ENCODE measurements at places on chromosomes 2 and 18.
A peak's percentile ranks its signal among the peaks of the same experiment; 100 is the strongest.

DNA sequence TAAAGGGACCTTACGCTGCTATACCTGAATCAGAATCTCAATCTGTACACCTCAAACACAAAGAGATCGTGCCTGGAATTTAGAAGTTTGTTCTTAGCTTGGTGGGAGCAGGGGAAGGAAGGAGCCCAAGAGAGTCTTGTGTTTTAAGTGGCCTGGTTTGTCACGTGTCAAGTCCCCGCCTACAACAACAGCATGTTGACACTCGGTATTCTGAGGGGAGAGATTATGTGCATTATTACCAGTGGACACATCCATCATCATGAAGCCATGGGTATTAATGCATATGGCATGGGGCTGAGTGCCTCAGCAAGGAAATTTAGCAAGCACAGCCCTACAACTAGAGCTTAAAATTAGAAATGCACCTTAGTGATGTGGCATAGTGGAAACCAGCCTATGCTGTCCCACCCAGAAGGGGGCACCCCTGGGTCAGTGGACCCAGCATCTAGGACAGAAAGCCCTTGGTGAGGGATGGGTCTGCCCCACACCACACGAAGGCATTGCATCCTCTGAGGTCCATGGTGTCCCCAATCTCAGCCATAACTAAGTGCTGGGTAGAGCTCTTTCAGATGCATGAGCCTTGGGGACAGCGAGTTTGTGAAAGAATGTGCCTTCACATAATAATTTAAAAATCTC, 138.7 kb downstream of the MGAT5 start:
- no peak for DNase-seq
- H3K27me3 ChIP-seq, result no peaks in the 10 kb centered on the region
- H3K4me1 ChIP-seq, result peaks cover 22% of the 10 kb centered on the region
- peaks cover 10% of the 10 kb centered on the region for H3K36me3 ChIP-seq
- no peak overlapping the region for H3K4me3 ChIP-seq

GRCh38 chr18:10142496-10143160, 228.8 kb downstream of the VAPA start:
- H3K27me3 ChIP-seq, result no peaks in the 10 kb centered on the region
- peak overlapping the region; percentile 6 for H3K27ac ChIP-seq
- DNase-seq, result peak; percentile 26
- peaks cover 37% of the 10 kb centered on the region for H3K4me1 ChIP-seq
- no peak overlapping the region for H3K4me3 ChIP-seq

GRCh38 chr2:82314836-82315472, 2010.4 kb upstream of the LRRTM1 start:
- no peaks in the 10 kb centered on the region for H3K27me3 ChIP-seq
- no peaks in the 10 kb centered on the region for H3K4me1 ChIP-seq
- no peak for DNase-seq
- no peak overlapping the region for H3K4me3 ChIP-seq

- H3K27ac ChIP-seq, result no peak overlapping the region
- H3K4me3 ChIP-seq, result no peak overlapping the region
- no peaks in the 10 kb centered on the region for H3K4me1 ChIP-seq
- DNase-seq, result no peak
These were observed 278.9 kb upstream of the HDAC4 start for GRCh38 chr2:239679755-239680154.

- DNase-seq, result no peak
- peaks cover 3% of the 10 kb centered on the region for H3K4me1 ChIP-seq
These were observed 9.2 kb upstream of the ERMN start for GRCh38 chr2:157334797-157335196.

GRCh38 chr2:181262782-181263181, 194.4 kb upstream of the ITGA4 start:
- H3K27ac ChIP-seq, result no peak overlapping the region
- no peaks in the 10 kb centered on the region for H3K36me3 ChIP-seq
- peaks cover 30% of the 10 kb centered on the region for H3K4me1 ChIP-seq

- H3K4me1 ChIP-seq, result no peaks in the 10 kb centered on the region
- no peak overlapping the region for H3K27ac ChIP-seq
These were observed 520.1 kb downstream of the DSC3 start for GRCh38 chr18:30522288-30522929.

DNA sequence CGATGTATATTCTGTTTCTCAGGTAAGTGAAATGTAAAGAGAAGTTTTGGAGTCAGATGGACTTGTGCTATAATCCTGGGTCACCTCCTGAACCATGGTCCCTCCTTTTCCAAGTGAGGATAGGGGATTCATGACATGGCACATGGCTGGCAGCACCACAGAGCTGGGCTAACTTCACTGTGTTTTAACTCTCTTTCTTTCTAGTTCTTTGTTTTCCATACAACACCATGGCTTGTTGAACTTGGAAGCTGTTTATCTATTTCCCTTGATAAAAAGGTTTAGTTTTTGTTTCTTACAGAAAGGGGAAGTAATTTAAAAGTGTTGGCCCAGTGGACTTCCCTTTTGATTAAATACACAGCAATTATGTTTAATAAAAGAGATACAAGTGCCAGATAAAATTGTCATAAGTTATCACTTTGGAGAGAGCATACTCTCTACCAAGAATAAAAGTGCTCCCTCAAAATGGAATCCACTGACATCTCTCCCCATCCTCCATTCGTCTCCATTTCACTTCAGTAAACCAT, 90.4 kb downstream of the PLCL1 start:
- H3K27me3 ChIP-seq, result no peaks in the 10 kb centered on the region
- H3K36me3 ChIP-seq, result no peaks in the 10 kb centered on the region
- H3K4me3 ChIP-seq, result no peak overlapping the region
- DNase-seq, result no peak

DNA sequence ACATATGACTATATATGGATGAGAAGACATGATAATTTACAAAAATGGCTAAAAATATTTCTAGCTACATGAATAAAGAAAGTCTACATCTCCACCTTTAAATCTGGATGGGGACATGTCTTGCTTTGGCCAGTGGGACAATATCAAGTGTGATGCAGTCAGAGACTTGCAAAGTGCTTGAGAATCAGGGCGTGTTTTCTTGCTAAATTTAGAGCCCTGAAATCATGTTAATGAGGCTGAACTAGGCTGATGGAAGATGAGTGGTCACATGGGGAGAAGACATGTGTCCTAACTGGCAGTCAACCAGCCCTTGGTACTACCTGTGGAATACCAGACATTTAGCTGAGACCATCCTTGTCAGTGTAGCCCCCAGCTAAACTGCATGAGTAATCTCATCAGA, 278.5 kb upstream of the RGPD4 start:
- no peaks in the 10 kb centered on the region for H3K36me3 ChIP-seq
- H3K4me1 ChIP-seq, result no peaks in the 10 kb centered on the region
- DNase-seq, result no peak
- no peak overlapping the region for H3K4me3 ChIP-seq

GRCh38 chr2:78644854-78645253, 380.6 kb upstream of the REG3G start:
- no peaks in the 10 kb centered on the region for H3K27me3 ChIP-seq
- no peak for DNase-seq
- no peak overlapping the region for H3K27ac ChIP-seq

GRCh38 chr18:13216092-13216582, 2.4 kb upstream of the LDLRAD4 start:
- H3K27ac ChIP-seq, result no peak overlapping the region
- H3K36me3 ChIP-seq, result peaks cover 6% of the 10 kb centered on the region
- no peaks in the 10 kb centered on the region for H3K4me1 ChIP-seq
- peak overlapping the region; percentile 13 for H3K4me3 ChIP-seq

- DNase-seq, result no peak
- H3K36me3 ChIP-seq, result no peaks in the 10 kb centered on the region
- H3K4me1 ChIP-seq, result peaks cover 20% of the 10 kb centered on the region
- H3K4me3 ChIP-seq, result no peak overlapping the region
These were observed 109.0 kb upstream of the STPG4 start for GRCh38 chr2:47264143-47264542.

- H3K4me3 ChIP-seq, result no peak overlapping the region
- H3K27me3 ChIP-seq, result no peaks in the 10 kb centered on the region
- DNase-seq, result no peak
- no peaks in the 10 kb centered on the region for H3K36me3 ChIP-seq
- no peaks in the 10 kb centered on the region for H3K4me1 ChIP-seq
These were observed 44.3 kb downstream of the RBM43 start for GRCh38 chr2:151217343-151217742.

GRCh38 chr18:61992285-61992684, 99.5 kb upstream of the RNF152 start:
- no peaks in the 10 kb centered on the region for H3K27me3 ChIP-seq
- no peak overlapping the region for H3K4me3 ChIP-seq
- peak overlapping the region; percentile 72 for H3K27ac ChIP-seq
- H3K4me1 ChIP-seq, result peaks cover 19% of the 10 kb centered on the region
- DNase-seq, result peak; percentile 6

DNA sequence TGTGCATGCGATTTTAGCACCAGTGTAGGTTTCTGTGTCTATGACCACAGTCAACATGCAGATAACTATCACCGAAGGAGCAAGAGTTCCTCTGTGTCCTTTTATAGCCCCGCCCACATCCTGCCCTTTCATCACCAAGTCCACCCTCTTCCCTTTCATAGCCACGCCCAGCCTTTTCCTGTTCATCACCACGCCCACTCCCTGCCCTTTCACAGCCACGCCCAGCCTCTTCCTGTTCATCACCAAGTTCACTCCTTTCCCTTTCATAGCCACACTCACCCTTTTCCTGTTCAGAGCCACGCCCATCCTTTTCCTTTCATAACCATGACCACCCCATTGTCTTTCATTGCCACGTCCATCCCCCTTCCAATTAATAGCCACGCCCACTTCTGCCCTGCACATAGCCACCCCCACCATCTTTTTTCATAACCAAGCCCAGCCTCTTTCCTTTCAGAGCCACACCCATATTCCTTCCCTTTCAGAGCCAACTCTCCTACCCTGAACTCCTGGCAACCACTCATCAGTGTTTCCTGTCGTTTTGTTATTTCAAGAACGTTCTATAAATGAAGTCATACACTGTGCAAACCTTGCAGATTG, 273.9 kb downstream of the MYT1L start:
- no peak overlapping the region for H3K27ac ChIP-seq
- H3K27me3 ChIP-seq, result no peaks in the 10 kb centered on the region
- H3K4me1 ChIP-seq, result no peaks in the 10 kb centered on the region
- DNase-seq, result no peak
- no peaks in the 10 kb centered on the region for H3K36me3 ChIP-seq

DNA sequence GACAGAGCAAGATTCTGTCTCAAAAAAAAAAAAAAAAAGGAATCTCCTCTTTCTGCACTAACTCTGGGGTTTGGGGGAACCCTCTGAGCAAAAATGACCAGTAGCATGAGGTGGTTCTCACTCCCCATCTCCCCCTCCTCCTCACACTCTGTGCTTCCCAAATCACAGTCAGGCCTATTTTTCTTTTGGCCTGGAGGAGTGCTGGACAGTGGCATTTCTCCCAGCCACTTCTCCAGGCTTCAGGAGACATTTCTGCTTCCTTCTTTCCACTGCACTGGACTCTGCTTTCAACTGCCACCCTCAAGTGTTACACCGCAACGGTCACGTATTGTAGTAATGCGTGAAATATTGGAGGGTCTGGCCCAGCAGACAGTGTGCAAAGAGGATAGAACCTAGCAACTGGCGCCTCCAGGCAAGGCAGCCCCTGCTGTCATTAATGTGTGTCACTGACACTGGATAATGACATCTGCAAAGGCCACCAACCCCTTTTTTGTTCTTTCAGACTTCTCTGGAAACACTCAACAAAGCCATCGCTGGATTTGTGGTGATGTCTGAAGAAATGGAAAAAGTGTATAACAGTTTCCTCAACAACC, 68.9 kb downstream of the TRABD2A start:
- no peak overlapping the region for H3K4me3 ChIP-seq
- no peak for DNase-seq
- peaks cover 38% of the 10 kb centered on the region for H3K27me3 ChIP-seq
- H3K27ac ChIP-seq, result no peak overlapping the region

GRCh38 chr2:77016443-77017354, 505.5 kb downstream of the LRRTM4 start:
- no peaks in the 10 kb centered on the region for H3K4me1 ChIP-seq
- H3K36me3 ChIP-seq, result no peaks in the 10 kb centered on the region
- no peaks in the 10 kb centered on the region for H3K27me3 ChIP-seq
- no peak overlapping the region for H3K27ac ChIP-seq

GRCh38 chr2:148495586-148495985, 149.0 kb upstream of the EPC2 start:
- H3K36me3 ChIP-seq, result no peaks in the 10 kb centered on the region
- peaks cover 11% of the 10 kb centered on the region for H3K4me1 ChIP-seq
- no peak for DNase-seq
- no peaks in the 10 kb centered on the region for H3K27me3 ChIP-seq
- H3K4me3 ChIP-seq, result no peak overlapping the region
- H3K27ac ChIP-seq, result no peak overlapping the region

- H3K27ac ChIP-seq, result no peak within 1 kb of the TSS
- no peak for DNase-seq
- H3K4me1 ChIP-seq, result no peaks in the 10 kb centered on the region
- no peaks in the 10 kb centered on the region for H3K36me3 ChIP-seq
These were observed at the start of gene C2orf66 for GRCh38 chr2:196809260-196809659. Gene C2orf66, minus strand, starts transcription at chr2:196809355. Its CDS starts 19 bp downstream, at chr2:196809336.

DNA sequence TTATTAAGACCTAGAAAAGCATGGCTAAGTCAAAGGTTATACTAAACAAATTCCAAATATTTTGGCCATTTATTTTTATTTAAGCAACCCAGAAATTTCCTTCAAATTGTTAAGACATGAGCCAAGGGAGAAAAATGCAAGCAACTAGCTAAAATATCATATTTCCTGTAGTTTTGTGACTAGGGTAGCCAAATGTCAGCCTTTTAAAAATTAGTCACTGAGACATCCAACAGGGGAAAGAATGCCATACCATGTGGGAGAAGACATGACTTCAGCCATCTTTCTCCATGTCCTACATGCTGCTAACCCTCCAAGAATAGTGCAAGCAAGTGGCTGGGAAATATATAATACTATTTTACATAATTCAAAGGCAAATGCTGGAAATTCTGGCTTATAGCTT, 197.9 kb downstream of the DSEL start:
- H3K36me3 ChIP-seq, result no peaks in the 10 kb centered on the region
- H3K27ac ChIP-seq, result no peak overlapping the region
- H3K27me3 ChIP-seq, result no peaks in the 10 kb centered on the region
- DNase-seq, result no peak

DNA sequence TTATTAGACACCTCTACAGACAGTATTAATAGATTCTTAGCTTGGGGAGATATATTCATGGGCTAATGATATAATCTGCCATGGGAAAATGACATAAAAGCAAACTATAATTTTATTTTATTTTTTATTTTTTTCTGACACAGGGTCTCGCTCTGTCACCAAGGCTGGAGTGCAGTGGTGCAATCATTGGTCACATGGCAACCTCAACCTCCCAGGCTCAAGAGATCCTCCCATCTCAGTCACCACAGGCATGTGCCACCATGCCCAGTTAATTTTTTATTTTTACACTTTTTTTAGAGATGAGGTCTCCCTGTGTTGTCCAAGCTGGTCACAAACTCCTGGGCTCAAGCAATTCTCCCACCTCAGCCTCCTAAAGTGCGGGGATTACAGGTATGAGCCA, 39.3 kb downstream of the RTN4 start:
- H3K4me3 ChIP-seq, result no peak overlapping the region
- H3K4me1 ChIP-seq, result peaks cover 66% of the 10 kb centered on the region
- H3K27ac ChIP-seq, result peak overlapping the region; percentile 68

- H3K4me1 ChIP-seq, result no peaks in the 10 kb centered on the region
- H3K4me3 ChIP-seq, result peak overlapping the region; percentile 85
- H3K27ac ChIP-seq, result peak overlapping the region; percentile 94
These were observed 484 bp upstream of the DARS1 start for GRCh38 chr2:135985826-135986393.
